ENCODE measurements at places on chromosomes 16 and 17.

DNA sequence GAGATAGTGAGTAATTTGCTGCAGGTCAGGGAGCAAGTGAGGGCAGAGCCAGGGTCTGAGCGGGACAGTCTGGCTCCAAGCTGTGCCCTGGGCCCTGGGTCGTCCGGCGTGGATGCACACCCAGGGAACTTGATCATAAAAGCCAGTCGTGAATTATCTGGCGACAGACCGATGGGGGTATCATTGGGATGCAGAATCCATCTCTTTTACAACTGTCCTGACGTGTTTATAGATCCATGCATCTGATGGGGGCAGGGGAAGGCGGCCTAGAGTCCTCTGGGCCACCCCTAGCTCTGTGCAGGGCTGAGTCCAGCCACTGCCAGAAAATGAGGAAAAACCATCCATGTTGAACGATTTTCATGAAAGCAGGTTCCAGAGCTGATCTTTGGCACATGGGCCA is 332.8 kb downstream of the C16orf95 start:
- no peak for DNase-seq

GRCh38 chr17:58591455-58591854 is 77.0 kb upstream of the MTMR4 start:
- no peak for DNase-seq

GRCh38 chr16:17380613-17381012 is 90.1 kb downstream of the XYLT1 start:
- no peak for DNase-seq

DNA sequence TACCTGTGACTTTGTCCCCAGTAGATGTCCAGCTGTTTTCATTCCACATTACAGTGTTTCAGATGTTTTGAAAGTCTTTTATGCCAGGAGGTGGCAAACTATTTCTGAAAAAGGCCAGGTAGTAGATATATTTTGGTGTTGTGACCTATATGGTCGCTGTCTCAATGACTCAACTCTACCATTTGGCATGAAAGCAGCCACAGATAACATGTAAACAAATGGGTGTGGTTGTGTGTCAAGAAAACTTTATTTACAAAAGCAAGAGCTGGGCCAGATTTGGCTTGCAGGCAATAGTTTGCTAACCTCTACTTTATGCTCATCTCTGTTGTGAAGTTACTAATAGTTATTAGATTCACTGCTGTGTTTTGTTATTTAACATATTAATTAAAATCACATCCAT is 728.7 kb upstream of the EEF2KMT start:
- DNase-seq, result no peak

- no peak for DNase-seq
These were observed 199.8 kb downstream of the CYLD start for GRCh38 chr16:50941681-50942080.

DNA sequence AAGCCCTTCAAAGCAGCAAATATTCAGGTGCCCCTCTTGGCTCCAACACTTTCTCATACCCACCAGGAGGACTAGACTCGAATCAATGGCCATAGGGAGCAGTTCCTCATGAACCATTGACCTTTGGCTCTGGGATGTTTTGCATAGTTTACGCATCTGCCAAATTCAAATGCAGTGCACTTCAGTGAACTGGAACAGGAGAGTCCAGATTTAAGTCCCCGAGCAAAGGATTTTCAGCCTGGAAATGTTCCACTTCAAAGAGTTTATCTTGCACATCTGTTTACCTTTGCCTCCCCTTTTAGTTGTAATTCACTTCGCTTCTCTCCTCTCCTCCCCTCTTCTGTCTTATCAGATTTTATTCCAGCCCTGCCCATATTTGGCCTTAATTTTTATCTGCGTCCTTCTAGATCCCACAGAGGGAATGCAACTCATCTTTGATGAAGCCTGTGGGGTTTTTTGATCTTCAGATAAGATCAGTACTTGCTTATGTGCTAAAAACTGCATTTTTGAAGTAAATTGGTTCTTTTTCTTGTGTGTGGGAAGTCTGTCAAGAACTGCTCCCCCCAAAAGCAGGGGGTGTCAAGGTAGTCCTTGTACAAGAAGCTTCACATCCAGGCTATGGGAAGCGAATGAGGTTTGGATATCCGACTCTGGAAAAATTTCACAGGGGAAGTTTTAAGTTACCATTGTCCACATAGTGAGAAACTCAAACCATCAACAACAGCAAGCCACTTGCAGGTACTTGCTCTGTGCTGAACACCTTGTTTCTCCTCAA is 281.6 kb downstream of the RBFOX1 start:
- DNase-seq, result no peak

GRCh38 chr17:48905987-48906515 is 2.2 kb upstream of the UBE2Z start:
- no peak for DNase-seq

DNA sequence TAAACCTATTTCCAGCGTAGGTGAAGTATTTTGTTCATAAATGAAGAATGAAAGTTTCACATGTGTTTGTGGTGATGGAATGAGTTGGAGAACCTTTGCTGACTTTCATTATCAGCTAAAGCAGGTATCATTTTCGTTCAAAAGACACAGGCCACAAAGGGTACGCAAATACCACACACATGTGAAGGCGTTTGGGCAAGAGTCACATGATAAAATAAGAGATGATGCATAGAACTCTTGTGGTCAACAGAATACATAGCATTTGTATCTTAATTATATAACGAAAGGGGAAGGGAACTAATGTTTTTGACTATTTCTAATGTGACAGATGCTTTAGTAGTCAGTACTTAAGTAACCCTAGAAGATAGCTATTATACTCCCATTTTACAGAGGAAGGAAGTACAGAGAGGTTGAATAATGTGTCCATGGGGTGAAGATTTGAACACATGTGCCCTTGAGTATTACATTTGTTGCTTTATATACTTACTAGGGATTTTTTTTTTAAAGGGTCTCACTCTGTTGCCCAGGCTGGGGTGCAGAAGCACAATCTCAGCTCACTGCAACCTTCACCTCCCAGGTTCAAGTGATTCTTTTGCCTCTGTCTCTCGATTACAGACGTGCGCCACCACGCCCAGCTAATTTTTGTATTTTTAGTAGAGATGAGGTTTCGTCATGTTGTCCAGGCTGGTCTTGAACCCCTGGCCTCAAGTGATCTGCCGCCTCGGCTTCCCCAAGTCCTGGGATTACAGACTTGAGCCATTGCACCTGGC is 4.8 kb downstream of the RPA1 start:
- DNase-seq, result no peak

- no peak for DNase-seq
These were observed 36.0 kb upstream of the ICAM2 start for GRCh38 chr17:64056269-64057005.

GRCh38 chr16:55642611-55643010 is 13.2 kb upstream of the SLC6A2 start:
- no peak for DNase-seq

- DNase-seq, result peak; percentile 90
These were observed 6.6 kb downstream of the CDC42EP4 start for GRCh38 chr17:73304971-73305812.

DNA sequence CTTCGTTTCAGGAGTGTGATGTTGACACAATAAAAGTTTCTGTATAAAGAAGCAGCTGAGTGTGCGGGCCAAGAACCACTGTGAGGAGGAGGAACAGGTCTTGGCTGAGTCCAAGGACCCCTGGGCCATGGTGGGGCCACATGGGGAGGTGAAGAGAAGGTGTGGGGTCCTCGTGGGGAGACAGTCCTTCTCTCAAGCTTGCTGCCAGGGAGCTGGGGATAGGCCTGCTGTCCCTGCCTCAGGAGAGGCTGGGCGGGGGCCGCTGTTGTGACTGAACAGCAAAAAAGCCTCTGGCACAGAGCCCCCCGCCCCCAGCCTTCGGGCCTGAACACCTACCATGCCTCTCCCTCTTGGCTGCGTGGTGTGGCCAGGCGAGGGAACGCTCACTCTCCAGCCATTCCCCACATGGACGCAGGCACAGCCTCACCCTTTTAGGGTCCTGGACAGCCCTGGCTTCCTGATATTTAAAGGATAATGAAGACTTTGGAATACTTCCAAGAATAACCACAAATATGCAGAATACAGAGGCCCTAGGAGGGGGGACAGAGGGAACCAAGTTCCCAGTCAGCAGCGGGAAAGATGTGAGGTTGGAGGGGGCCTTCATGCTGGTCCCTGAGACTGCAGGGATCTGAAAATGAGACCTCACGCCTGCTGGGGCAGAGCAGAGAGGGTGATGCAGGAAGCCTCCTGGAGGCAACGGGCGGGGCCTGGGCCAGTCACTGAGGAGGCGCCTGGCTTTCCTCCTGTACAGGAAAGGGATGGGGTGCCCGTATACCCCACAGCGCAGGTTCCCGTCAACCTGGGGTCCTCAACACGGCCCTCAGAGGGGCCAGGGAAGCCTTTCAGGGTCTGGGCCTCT is 100.0 kb upstream of the CREBBP start:
- peak; percentile 14 for DNase-seq

DNA sequence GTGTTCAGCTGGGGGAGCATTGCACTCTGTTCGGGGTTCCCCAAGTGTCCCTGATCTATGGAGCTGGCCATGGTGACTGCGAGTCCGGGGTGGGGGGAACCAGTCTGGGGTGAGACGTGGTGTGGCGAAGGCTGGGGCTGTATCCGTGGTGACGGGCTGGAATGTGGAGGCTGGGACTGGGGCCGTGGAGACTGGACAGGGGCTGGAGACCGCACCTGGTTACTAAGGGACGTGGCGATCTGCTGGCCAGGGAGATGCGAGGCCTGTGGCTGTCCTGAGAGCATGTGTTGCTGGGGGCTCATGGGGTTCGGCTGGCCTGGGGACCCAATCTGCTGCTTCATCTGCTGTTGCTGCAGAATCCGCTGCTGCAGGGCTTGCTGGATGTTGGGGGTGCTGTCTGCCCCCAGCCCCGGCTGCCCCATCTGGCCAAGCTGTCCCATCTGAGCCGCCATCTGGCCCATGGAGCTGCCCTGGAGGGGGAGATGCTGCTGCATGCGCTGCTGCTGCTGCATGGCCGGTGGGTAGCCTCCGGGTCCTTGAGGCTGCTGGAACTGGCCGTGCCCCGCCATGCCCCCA is 10.6 kb upstream of the TRAP1 start:
- DNase-seq, result no peak

- no peak for DNase-seq
These were observed 26.5 kb downstream of the BCAS3 start for GRCh38 chr17:60704170-60704569.

DNA sequence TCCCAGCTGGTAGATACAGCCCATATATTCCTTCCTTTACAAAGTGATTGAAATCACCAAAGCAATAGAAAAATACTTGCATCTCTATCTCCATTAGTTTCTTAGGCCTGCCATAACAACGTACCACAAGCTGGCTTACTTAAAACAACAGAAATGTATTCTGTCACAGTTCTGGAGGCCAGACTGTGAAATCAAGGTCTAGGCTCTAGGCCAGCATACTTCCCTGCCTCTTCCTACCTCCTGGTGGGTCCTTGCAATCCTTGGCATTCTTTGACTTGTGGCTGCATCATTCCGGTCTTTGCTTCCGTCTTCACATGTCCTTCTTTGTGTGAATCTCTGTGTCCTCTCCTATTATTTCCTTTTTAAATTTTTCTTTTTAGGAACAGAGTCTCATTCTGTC is 62.5 kb downstream of the ERCC4 start:
- DNase-seq, result no peak

- DNase-seq, result no peak
These were observed 12.1 kb upstream of the HP start for GRCh38 chr16:72042157-72042660.

- no peak for DNase-seq
These were observed 15.5 kb downstream of the RMI2 start for GRCh38 chr16:11360641-11361373.

GRCh38 chr17:35791681-35792350 is 3.6 kb downstream of the MMP28 start:
- no peak for DNase-seq

DNA sequence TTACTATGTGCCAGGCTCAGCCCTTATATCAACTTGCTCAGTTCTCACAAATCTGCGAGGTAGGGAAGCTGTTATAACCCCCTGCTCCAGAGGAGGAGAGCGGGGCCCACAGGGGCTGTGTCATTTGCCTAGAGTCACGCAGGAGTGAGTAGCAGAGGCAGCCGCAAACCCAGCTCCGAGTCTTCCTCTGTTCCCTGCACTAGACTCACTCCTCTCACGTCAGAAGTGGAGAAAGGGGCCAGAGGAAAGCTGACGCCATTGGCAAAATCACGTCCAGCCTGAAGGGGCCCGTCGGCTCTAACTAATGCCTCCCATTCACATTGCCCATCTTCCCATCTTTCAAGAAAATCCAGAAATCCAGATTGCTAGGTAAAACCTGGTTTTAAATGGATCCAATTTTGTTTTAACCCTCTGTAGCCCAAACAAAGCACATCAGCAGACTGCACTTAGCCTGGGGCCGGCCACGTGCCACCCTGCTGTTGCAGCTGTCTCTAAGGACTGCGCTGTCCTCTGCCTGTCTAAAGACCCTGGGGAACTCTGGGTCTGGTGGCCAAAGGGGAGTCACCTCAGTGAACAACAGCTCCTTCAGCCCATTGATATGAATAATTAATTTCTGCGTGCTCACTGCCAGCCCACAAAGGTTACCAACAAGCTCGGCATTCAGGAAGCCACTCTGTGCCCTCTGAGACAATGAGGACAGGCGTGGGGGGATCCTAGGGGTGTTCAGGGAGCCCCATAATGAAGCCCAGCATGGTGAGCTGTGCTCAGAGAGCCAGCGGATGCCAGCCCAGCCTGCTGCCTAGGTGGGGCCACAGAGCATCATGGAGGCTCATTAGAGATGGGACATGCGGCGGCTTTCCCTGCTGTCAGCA is 36.7 kb upstream of the ABR start:
- DNase-seq, result no peak

GRCh38 chr17:71625330-71625729 is 495.5 kb upstream of the SOX9 start:
- no peak for DNase-seq

DNA sequence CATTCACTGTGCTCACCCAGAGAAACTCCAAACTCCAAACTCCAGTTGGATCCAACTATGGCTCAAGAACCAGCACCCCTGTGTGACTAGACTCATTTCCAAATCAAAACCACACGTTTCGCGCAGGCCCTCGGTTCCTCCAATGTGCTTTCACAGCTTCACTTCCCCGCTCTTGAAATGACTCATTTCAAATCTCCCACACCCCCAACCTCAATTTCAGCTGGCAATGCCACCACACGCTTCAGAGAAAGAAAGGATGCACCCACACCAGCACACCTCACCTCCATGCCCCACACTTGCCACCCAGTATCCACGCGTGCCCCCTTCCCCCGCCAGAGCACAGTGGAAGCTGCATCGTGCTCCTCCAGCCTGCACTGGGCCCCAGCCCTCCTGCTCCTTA is 9.0 kb downstream of the TMEM92 start:
- no peak for DNase-seq

GRCh38 chr17:17352836-17353624 is 49.9 kb downstream of the NT5M start:
- DNase-seq, result no peak

DNA sequence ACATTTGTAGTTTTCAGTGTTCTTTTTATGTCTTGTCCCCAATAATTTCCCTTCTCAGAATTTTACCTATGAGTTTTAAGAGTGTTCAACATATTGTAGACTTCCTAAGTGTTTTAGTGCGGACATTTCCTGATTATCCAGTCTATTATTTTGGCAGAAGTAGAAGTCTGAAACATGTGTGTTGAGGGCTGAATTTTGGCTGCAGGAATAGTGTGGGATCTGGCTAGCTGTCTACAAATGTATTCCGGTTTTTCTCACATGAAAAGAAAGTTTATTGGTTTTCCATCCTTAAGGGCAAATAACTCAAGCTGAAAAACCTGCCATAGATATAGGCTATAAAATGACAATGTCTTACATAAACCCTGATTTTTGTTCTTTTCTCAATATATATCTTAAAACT is 33.0 kb upstream of the CA10 start:
- no peak for DNase-seq
